ENCODE measurements at places on chromosomes 6 and 20.

DNA sequence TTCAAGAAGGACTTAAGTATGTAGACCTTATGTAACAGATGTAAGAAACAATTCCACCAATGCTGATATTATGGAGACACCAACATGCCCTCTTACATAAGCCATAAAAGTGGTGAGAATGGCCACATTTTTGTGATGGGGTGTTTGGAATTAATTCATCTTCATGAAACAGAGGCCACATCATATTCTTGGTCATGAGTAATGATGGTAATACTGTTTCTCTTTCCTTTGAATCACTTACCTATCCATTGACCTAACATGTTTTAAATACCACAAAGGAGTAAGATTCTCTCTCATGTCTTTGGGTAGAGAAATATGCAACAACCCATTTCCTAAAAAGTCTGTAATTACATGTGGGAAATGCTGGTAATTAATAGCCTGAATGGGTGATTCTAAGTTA, 545.4 kb upstream of the FLRT3 start:
- no peak for DNase-seq

GRCh38 chr6:90440586-90441283, 144.1 kb upstream of the BACH2 start:
- DNase-seq, result no peak

DNA sequence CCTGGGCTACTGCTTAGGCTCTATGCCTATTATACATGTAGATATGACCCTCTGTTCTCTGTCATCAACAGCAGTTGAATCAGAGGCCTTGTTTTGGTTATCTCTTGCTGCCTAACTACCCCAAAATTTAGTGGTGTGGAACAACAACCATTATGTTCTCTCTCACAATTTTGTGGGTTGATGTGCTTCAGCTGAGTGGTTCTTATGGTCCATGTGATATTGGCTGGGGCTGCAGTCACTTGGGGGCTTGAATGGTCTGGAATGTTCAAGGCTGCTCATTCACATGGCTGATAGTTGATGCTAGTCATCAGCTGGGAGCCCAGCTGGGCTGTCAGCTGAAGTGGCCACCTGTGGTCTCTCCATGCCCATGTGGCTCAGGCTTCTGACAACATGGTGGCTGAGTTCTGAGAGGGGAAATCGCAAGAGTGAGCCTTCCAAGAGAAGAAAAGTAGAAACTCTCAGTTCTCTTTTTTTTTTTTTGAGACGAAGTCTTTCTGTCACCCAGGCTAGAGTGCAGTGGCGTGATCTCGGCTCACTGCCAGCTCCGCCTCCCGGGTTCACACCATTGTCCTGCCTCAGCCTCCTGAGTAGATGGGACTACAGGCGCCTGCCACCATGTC, 47.8 kb downstream of the SHLD1 start:
- DNase-seq, result peak; percentile 31

GRCh38 chr6:64459411-64459944, 823.9 kb downstream of the PHF3 start:
- DNase-seq, result no peak

DNA sequence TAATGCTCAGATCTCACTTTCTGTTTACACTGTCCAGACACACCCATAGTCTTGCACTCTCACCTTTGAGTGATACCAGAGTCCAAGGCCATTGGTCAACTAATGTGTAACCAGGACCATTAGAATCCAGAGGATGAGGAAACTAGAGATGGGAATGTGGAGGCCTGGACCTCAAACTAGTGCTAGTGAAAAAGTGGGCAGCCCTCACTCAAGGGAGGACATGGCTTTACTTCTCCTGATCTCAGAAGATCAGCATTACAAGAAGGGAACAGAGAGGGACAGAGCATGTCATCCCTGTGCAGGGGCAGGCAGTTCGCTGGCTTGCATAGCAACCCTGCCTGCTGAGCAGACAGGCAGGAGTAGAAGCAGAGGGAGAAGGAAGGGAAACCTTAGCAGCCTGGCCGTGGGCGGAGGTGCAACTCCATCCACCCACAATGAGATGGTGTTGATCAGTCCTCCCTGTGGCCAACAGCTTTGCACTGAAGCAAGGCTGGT, 22.6 kb upstream of the XRN2 start:
- no peak for DNase-seq
